ENCODE measurements at places on chromosomes 11 and 22.

DNA sequence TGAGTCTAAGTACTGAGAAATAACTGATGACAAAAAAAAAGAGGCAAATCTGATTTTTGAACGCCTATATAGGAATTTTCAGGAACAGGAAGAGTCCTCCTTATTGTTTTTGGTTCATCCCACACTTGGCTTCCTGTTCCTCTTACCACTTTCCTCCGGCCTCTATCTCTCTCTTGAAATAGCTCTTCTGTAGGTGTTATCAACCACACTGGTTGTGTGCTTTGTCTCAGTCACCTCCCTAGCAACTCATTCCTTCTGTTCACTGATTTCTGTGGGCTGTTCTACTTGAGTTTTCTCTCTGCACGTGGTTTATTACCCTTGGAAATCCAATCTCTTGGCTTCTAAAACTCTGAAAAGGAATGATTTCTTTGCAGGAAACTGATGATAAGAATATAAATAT lies 78.7 kb upstream of the C11orf87 start:
- DNase-seq = no peak

GRCh38 chr11:117513666-117514065 lies 186.0 kb downstream of the CEP164 start:
- no peak for DNase-seq

DNA sequence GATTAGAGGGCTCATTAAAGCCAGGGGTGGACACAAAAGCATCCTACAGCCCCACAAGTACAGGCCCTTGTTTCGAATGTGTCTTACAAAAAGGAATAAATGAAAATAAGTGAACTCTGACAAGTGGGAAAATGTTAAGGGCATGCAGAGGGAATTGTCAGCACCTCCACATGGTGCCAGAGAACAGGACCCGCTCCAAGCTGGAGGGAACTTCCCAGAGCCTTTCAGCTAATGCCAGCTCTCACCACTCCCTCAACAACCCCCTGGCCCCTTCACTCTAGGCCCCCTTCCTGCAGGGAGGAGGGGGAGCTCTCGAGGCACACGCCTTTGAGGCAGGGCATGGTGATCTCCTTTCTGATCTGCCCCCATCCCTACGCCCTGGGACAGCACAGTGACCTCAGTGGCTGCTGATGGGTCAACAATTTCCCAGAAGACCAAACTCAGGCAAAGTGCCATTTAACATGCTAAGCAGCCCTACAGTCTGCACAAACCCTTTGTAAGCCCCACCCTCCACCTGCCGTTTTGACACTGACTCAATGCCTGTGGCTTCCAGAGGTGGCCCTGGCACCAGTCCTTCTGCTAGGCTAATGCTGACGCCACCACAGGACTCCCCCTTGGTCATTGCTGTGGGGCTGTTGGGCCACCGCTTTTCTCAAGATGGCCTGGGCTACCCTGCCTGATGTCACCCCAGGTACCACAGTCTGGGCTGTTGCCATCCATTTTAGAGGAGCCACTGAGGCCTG lies 12.5 kb upstream of the CHST1 start:
- DNase-seq = no peak

GRCh38 chr11:114921697-114922096 lies 243.4 kb downstream of the NXPE2 start:
- no peak for DNase-seq

DNA sequence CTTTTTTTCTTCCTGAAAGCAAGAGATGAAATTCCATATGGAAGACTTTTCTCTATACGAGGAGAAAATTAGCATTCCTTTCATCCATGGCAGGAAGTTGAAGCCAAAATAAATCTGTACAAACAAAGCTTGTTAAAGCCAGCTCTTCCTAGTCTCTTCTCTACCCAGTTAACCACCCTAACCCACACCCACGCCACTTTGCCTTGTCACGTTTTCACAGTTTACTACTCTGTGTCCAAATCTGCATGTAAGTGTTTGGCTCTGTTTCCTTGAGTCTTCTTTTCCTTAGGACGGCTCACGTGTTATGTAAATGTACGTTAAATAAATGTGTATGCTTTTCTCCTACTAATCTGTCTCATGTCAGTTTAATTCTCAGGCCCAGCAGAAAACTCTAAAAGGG lies 7.1 kb upstream of the HMOX1 start:
- DNase-seq = no peak

DNA sequence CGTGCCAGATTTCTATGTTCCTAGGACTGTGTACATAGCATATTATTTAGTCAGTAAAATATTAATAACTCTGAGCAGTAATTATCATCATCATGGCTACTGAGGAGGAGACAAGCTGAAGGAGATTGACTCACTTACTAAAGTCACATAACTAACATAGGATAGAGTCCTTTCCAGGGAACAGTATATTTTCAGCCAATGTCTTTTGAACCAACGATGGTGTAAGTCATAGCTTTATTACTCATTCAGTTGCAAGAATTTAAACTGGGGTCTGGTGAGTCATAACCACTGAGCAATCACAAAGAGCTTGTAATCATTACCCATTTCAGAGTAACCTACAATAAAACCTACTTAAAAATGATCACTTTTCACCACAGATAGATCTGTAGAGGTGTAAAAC lies 1564.8 kb upstream of the TENM4 start:
- no peak for DNase-seq

GRCh38 chr22:40009951-40010671 lies 15.4 kb downstream of the FAM83F start:
- DNase-seq = peak; percentile 57

All from NCI-H2081 (cell line).